ENCODE measurements at places on chromosomes 7 and 10. TPM values are rescaled to one million over a fixed set of nuclear protein-coding genes. Genes with fewer than 3 reads are reported as not detected.

UCMA gene
- total RNA-seq, result not detected

AMPH gene
- total RNA-seq, result 7.4 TPM

CALHM3 gene
- total RNA-seq, result not detected

DNA sequence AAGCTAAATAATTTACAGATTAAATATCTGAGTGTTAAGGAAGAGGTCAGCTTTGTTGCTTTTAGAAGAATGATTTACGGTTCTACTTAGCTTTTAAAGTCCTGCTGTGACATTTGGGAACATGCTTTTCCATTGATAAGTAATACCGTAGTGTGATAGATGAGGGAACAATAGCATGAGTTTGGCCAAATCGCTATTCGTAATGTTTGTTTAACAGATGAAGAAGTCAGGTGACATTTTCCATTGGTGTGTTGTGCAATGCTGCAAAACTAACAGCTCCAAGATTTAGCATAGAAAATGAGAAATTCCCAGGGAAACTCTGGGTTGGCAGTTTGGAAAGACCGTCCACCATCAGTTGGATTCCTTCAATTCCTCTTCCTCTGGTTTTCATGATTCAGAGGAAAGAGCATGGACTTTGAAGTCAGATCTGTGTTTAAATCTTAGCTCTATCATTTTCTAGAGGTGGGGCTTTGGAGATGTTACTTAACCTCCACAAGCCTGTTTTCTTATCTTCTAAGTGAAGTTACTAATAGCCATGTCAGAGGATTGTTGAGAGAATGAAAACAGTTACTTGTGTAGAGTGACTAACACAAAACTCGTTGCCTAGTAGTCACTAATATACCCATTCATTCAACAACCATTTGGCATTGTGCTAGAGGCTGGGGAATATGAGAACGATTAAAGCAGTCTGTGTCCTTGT is 140.4 kb upstream of the BMPER start:
- H3K27me3 ChIP-seq, result no peaks in the 10 kb centered on the region
- peaks cover 6% of the 10 kb centered on the region for H3K4me1 ChIP-seq
- H3K27ac ChIP-seq, result no peak overlapping the region
- H3K4me3 ChIP-seq, result no peak overlapping the region
- no peak for DNase-seq
- no peaks in the 10 kb centered on the region for H3K36me3 ChIP-seq

GPRIN2 gene
- total RNA-seq, result 2.2 TPM

DNA sequence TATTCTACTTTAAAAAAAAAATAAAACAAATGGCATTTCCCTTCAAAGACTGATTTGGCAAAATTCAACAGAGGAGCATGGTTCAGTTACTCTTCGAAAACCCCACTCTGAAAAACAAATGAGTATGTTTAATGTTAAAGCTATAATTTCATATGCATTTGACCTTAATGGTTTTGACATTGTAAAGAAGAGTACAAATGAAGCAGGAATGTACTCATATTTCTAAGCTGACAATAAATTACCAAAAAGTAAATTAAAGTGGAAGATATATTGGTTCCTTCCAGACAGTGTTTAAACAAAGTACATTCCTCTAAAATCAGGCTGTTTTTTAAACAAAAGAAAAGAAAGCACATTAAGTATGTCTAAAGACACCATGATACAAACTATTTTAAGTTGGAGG is 16.4 kb downstream of the RGS10 start:
- H3K36me3 ChIP-seq, result no peaks in the 10 kb centered on the region
- H3K4me1 ChIP-seq, result peaks cover 49% of the 10 kb centered on the region
- DNase-seq, result no peak
- no peaks in the 10 kb centered on the region for H3K27me3 ChIP-seq
- no peak overlapping the region for H3K27ac ChIP-seq
- H3K4me3 ChIP-seq, result no peak overlapping the region

DNA sequence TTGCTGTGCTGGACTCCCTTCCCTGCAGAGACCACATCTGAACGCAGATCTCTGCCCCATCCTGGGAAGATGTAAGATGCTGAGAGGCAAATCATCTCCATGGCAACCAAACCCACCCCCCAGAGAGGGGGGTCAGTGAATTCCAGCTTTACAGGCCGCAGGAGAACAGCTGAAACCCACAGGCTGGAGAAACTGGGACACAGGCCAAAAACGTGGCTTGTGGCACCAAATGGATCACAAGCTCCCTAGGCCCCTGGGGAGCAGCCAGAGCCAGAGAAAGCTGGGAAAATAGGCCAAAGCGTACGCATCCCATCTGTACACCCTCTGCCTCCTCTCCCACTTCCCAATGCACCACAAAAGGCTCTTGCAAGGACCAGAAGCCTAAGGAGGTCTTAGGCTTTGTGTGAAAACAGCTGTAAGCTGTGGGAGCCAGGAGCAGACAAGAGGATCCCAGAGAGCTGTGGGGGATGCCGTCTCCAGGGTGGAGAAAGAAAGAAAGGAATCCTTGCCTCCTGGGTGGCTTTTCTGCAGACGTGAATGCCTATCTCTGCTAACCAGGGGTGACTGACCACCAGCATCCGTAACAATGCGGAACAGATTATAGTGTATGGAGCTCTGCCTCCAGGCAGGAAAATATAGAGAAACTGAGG is 59.5 kb downstream of the TMEM130 start:
- H3K4me1 ChIP-seq, result no peaks in the 10 kb centered on the region
- H3K27ac ChIP-seq, result no peak overlapping the region
- H3K4me3 ChIP-seq, result no peak overlapping the region
- no peak for DNase-seq
- no peaks in the 10 kb centered on the region for H3K27me3 ChIP-seq

IFIT2 gene
- 3.4 TPM for total RNA-seq

- no peak overlapping the region for H3K4me3 ChIP-seq
- no peaks in the 10 kb centered on the region for H3K4me1 ChIP-seq
- H3K36me3 ChIP-seq, result no peaks in the 10 kb centered on the region
- no peaks in the 10 kb centered on the region for H3K27me3 ChIP-seq
- DNase-seq, result no peak
Observed at GRCh38 chr10:106661767-106662140, 502.8 kb downstream of the SORCS1 start.
